ENCODE measurements at places on chromosomes 2 and 18.

- DNase-seq = no peak
These were observed 8.3 kb downstream of the WNT6 start for GRCh38 chr2:218867900-218868299.

DNA sequence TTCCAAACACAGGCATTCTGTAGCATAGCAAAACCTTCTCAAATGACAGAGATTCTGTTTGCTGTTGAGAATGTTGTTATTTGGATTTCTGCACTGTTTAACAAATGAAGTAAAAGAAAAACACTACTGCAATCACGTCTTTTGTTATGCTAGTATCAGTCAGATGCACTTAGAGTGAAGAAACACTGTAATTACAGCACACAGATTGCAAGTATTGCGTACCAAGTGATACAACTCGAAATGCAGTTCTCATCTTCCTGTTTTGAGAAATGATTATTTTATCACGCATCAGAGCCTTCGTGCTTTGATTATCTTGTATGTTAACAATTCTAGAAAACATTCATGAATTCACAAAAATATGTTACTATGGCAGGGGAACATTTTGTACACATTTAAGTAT, 41.8 kb upstream of the KLF11 start:
- no peak for DNase-seq

DNA sequence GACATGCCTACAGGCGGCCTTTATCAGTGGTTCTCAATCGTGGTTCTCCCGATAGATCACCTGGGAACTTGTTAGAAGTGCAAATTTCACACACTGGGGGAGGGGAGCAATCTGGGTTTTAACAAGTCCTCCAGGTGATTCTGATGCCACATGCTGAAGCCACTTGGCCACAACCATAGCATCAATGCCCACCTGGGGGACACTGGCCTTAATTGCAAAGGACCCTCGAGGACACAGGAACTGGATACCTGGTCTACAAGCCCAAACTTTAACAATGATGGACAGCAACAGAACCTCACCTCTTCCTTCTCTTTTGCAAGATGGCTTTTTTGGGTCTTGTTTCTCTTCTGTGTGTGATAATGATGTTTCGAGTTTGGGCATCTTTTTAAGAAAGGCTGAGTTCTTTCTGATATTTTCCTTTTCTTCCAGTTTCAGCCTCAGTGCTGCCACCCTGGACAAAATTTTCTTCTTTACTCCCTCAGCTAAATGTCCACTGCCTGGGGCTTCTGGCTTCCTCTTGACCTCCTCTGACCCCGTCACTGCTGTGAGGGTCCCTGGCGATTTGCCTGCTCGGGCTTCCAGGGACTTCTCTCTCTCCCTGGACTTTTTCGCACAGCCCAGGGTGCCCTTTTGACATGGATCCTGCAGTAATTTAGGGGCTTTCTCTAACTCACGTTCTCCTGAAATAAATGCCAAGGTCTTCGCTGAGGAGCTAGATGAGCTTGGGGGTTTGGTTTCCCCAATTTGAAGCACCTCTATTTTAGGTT, 94.2 kb downstream of the ALPK2 start:
- DNase-seq = no peak

- no peak for DNase-seq
These were observed 277.2 kb upstream of the MGAT5 start for GRCh38 chr2:133976659-133977058.

DNA sequence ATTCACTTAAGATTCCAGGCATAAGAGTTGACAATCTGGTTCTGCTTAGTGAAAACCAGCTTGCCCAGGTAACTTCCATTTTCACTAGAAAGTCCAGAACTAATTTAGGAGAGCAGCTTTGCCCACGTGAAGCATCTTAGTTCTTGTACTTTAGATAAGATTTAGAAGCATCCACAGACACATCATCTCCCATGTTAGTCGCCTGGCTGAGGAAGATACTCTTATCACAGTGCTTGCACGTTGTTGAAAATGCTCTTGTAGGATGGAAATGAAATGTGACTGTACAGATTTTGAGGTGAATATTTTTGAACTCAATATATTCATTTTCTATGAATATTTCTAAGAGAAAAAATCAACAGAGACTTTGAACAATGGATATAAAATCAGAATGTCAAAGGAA, 159.7 kb downstream of the SOCS6 start:
- no peak for DNase-seq

DNA sequence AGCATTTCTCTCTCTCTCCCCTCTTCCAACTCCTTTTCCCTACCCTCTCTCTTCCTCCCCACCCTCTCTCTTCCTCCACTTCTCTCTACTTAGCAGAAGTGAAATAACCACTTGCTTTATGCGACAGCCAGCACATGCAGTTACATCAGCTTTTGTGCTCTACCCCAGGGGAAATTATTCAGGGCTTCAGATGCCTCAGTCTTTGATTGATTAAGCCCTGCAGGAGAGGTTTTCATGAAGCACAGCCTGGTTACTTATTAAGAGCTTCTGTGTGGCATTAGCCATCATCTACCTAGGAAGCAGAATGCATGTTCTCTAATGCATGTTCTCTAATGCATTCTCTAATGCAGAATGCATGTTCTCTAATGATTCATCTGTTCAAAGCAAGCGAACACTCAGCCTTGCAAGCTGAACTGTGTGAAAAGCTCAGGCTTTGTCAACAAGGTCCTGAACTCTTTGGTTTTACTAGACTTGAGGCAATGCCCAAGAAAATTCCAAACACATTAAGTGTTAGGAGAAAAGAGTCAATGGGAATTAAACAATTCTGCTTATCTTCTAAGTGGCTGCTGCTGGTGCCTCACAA, 56.1 kb downstream of the LHCGR start:
- DNase-seq = no peak

DNA sequence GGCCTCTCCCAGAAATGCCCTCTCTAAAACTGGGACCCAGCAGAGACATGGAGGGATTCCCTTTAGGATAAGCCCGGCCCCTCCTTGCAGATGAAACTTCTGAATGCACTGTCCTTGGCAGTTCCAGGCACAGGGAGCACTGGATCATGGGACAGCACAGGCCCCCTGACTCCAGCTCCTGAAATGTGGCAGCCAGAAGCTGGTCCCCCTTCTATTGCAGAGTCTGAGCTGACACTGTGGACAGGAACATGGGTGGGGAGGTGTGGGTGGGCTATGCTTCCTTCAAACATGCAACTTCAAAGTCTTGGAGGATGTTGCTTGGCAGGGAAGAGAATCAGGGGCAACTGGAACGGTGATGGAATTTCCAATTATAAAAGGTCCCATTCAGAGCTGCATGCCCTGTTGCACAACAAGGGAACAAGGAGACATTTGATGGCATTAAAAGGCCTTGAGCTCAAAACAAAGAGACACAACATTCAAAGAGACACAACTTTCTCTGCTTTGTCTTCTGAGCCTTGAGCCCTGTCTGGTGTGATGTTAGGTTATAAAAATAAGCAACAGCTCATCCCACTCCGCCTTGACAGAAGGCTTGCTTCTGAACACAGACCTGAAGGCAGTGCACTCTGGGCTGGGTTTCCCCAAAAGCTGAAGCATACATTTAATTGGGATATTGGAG, 239.0 kb downstream of the OSR1 start:
- no peak for DNase-seq

GRCh38 chr2:239534581-239535412, 134.0 kb upstream of the HDAC4 start:
- peak; percentile 60 for DNase-seq

- DNase-seq = no peak
These were observed 640.1 kb upstream of the FSHR start for GRCh38 chr2:49794396-49794795.

GRCh38 chr2:156476850-156477206, 40.6 kb downstream of the GPD2 start:
- no peak for DNase-seq

- no peak for DNase-seq
These were observed 283.5 kb upstream of the HS6ST1 start for GRCh38 chr2:128602038-128602698.

DNA sequence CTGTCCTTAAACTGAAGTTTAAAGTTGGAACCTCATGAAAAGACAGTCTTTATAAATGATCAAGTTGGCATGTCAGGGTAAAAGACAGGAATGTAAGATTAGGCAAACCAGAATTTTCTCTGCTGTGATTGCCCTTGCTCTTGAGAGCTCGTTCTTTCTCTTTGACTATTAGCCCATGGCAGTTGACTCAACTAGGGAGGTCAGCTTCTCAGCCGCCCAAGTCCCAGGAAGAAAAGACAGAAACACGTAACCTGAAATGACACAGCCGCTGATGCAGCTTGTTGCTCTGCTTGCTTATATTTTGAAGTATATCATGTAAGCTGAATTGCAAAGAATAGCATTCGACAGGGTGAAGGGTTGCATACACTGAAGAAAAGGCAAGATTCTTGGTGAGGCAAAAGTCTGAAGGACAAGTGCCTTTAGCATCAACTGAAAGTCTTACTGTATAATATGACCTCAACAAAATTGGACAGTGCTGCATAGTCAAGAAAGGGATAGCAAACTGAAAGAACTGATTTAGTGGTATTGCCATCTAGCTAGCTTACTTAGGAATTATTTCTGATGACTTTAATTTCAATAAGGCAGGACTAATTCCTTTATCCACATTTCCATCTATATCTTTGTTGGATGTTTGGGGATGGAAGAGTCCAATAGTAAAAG, 54.7 kb downstream of the ARHGAP15 start:
- DNase-seq = no peak

DNA sequence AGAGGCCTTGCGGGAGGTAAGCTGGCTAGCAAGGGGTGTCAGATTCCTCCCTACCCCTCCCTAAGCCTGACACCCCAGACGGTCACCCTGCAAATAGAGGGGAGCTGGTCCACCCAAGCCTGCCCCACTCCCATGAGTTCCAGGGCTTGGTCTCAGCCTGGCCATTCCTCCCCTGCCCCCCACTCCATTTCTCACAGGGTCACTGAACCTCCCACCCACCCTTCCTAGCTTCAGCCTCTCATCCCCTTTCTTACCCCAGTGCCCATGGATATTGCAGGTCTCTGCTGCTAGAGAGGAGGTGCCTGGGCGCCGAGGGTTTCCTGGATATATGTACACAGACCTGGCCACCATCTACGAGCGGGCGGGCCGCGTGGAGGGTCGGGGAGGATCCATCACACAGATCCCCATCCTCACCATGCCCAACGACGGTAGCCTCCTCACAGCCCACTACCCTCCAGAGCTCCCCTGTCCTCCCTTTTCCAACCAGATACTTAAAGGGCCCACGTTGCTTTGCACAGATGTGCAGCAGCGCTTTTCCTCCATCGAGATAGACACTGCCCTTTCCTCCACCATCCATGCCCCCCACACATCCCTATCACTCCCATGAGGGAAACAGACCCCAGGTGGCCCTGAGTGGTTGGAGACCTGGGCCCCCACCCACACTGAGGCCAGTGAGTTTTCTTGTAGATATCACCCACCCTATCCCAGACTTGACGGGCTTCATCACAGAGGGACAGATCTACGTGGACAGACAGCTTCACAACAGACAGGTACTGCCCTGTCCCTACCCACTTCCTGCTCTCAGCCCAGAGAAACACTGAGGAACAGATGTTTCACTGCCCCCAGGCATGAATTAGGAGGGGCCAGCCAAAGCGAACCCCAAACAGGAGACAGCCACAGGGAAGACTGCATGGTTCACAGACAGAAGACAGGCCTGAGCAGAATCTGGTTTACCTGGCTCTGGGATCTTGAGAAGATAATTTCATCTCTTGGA, 15.2 kb upstream of the ANKRD53 start:
- DNase-seq = no peak

DNA sequence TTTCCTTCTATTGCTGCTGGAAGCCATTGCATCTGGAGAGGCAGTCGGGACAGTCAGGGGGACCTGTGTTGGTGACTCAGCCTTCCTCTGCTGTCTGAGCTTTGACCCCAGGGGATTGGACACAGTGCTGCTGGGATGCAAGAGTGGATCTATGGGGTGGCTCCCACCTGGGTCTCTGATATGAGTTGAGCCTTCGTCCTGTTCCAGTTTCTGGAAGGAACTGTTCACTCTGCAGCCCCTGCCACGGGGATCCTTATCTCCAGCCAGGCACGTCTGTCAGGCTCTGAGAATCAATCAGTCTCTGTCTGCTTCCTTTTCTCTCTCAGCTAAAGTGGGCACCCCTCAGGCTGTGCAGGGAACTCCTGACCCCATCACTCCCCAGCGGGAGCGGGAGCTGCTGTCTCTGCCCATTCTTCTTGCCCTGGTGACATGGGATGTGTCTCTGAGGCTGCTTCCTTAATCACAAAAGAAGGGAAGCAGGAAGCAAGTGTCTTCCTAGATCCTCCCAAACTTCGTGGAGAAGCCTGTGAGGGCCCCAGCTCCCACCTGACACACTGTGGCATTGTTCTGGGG, 51.7 kb downstream of the ARHGAP28 start:
- DNase-seq = peak; percentile 2

DNA sequence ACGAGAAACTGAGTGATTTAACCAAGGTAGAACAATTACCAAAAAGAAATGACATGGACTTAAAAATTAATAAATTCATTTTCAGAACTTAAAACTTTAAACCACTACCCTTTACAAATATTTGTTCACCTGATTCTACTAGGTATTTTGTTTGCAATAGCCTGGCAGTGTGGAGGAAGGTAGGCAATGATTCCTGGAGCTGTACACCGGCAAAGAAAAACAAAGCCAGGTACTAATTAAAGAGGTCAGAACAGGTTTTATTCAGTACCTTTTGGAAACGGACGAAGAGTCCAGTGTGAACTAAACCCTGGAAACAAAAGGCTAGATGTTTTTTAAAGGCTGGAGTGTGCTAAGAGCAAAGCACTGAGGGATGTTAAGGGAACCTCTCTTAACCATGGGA, 561.3 kb upstream of the FSHR start:
- no peak for DNase-seq

- DNase-seq = no peak
These were observed 11.1 kb upstream of the MYL12A start for GRCh38 chr18:3236470-3236869.

- no peak for DNase-seq
These were observed 44.2 kb upstream of the DNMT3A start for GRCh38 chr2:25385910-25386309.

DNA sequence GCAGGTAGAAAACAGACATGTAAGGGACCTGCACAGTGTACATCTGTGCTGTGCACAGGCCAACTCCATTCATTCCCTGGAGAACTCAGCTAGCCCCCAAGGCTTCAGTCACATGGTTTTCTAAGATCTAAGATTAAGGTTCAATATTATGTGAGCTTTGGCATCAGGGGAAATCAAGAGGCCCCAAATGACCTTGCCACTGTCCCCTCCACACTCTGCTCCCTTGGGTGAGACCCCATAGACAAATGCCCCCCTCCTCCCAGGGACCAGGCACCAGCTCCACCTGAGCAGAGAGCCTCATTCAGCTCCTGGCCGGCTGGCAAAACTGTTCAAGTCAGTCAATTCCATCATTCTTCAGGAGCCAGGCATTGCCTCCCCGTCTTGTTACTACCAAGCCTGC, 93.6 kb upstream of the TMEM18 start:
- no peak for DNase-seq

DNA sequence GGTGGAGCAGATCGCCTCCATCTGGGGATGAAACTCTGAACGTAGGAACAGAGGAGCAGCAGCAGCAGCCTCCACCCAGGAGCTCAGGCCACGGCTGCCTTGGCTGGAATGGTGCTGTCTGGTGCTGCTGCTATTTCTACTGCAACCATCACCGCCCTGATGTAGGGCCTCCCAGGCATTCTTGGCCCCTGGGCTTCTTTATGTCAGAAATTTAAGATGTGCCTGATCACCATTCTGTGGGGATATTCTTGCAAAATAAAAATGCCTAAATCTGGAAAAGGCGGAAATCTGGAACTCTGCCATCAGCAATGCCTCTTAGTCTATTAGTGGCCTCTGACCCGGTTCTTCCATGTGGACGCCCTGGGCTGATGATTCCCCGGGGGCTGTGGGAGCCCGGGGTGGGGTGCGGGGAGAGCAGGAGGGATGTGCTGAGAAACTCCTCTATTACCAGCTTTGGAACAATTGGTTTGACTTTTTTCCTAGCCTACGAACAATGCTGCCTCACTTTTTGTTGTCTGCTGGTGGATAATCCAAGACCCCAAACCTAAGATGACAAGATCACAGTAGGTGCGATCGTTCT, 47.2 kb downstream of the FAM124B start:
- no peak for DNase-seq

Data from COR-L47 (cell line).